ENCODE measurements at places on chromosomes 11 and 22.

DNA sequence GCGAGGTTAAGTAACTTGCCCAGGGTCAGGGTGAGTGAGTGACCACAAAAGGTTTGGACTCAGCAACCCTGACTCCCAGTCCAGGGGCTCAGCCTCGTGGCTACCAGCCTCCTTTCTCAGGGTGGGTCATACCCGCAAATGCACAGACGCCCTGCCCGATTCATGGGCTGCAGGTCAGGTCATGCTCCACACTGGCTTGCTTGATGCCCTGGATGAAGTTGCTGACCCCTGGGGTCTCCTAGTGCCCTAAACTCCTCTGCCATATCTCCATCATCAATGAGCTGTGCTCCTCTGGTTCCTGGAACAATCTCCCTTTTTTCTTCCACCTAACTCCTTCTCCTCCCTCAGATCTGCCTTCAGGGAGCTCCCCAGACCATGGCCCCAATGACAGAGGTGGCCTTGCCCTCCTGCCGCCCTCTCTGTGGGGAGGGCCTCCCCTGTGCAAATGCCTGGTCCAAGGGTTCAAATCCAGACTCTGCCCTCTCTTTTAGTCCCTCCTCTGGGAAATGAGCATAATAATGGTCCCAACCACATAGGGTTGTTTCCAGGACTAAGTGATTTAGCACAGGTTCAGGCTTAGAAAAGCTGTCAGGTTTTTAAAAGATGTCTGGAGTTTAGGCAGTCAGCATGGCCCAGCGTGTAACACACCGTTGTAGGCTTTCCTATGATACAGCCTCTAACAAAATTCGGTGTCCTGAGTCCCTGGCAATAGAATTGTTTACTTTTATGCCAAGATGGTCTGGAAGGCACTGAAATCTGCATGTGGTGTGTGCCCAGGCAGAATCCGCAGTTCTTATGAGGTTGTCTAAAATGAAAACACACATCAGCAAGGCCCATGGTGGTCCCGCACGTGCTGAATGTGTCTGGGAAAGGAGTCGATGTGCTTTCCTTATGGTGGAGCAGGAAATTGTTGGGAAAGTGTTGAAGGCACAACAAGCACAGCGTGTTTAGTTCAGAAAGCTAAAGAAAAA is 63.6 kb downstream of the CD82 start:
- no peak for DNase-seq

DNA sequence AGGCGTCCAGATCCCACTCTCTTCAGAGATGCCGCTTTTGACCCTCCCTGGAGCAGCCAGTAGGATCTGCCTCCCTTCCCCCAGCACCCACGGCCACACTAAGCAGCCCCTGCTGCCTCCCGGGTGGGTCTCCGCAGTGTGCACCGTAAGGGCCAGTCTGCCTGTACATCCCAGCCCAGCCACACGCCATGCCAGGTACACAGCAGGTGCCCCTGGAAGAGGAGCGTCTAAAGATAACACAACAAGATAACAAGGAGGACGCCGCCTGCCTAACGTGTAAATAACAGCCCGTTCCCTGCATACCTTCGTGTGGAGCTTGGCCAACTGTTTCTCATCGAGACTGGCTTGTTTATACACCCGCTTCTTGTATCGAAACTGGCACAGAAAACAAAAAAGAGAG is 139.4 kb downstream of the SHANK2 start:
- DNase-seq, result no peak

GRCh38 chr22:26592421-26592891 is 2.5 kb upstream of the TPST2 start:
- no peak for DNase-seq

- DNase-seq, result no peak
Observed at GRCh38 chr11:33187998-33188722, 26.9 kb upstream of the CSTF3 start.

DNA sequence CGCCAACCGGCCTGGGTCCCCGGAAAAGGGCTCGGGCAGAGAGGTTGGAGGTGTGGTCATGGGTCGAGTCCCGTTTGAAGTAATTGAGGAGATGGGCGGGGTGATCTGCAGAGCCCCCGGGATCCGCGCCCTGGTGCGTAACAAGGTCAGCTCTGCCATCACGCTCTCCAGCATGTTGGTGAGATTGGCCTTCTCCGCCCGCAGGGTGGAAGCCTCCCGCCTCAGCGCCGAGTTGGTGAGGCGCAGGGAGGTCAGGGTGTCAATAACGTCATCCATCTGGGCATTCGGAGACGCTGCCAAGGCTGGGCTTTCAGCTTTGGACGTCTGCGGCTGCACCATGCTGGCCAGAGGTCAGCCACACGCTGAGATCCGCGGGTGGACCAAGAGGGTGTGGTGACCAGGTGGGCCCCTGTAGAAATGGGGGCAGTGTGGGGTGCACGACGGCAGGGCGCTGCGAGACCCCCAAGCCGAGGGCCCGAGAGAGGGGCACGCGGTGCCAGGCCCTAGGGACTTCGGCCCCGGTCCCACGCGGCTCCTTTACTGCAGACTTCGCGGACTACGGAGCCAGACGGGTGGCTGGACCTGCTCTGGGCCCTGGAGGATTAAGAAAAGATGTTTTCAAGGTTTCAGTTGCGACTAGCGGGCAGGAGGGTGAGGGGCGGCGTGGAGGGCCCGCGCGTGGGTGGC is 672 bp downstream of the RTL6 start:
- DNase-seq, result no peak

- DNase-seq, result no peak
Observed at GRCh38 chr11:60923326-60923725, 934 bp upstream of the TMEM132A start.

DNA sequence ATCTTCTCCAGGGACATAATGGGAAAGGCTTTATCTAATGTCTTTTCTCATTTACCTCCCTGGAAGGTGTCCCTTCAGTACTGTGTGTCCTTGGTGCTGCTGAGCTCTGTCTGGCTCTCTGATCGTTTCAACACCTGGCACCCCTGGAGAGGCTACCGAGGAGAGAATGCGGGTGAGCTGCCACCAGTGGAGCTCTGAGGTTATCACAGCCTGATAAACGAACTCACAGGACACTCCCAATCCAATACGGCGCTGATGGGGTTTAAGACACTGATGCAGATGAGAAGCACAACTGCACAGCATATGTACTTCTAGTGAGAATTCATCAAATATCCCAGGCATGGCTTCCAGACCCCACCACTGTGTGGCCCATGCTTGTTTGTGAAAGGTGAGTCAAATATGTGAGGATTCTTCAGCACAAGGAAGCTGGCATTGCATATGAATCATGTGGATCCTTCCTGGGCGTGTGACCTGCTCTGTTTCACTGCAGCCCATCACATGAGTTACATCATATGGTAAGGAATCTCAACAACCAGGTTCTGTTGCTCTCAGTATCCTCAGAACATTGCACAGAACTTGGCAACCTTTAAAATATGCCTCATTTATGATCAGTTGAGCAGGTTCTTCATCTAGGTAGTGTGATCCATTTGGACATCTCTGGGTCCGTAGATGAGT is 34.8 kb upstream of the VWA5A start:
- peak; percentile 26 for DNase-seq

All from MCF 10A (cell line).